ENCODE measurements at places on chromosomes 7 and 10.

GRCh38 chr10:72319416-72320254 is 35.1 kb downstream of the DNAJB12 start:
- DNase-seq: peak; percentile 90

DNA sequence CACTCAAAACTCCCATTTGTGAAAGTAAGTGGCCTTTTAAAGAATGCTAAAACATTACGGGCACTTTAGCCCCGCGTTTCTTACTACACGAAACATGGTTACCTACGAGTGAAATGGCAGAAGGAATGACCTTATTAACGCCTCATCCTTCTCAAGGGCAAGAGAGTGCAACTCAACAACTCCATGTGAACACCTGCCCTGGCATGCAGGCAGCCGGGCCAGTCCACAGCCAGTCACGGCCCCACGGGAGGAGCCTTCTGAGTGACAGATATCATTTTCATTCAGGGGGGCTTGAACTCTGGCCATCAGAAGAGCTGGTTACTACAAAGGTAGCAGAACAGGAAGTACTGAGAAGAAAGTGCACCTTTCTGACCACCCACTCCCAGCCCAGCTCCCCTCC is 236.1 kb downstream of the PTPRN2 start:
- no peak for DNase-seq

DNA sequence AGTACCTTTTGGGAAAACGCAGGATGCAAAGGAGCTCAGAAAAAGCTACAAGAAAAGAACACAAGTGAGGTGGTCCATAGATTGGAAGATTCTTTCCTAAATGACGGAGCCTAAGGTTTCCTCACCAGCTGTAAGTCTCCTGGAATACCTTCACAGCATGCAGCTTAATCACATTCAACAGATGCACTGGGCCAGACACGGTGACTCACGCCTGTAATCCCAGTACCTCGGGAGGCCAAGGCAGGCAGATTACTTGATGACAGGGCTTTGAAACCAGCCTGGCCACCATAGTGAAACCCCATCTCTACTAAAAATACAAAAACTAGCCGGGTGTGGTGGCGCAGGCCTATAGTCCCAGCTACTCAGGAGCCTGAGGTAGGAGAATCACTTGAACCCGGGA is 228.7 kb downstream of the FRMD4A start:
- DNase-seq: no peak

- DNase-seq: no peak
Measured at GRCh38 chr10:124875596-124875995, 66.3 kb upstream of the ZRANB1 start.
